ENCODE measurements at places on chromosomes 6 and 20.

- no peak for DNase-seq
Measured at GRCh38 chr20:4808872-4809271, 87.2 kb downstream of the PRND start.

DNA sequence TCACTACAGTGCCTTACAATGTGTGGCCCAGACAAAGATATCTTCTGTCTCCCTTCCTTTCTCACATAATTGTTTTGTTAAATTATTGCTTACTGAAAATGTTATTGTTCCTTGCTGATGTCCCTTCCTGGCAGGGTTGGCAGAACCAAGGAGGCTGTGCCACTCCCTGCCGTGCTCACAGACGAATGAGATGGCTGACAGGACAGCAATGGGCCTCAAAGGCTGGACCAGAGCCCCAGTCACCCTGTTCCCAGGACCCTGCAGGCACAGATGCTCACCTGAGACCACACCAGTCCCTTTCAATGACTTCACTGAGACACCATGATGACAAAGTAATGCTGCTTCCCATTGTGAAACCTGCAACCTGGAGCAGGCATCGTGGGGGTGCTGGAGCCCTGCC, 375.1 kb downstream of the HACE1 start:
- DNase-seq = no peak

DNA sequence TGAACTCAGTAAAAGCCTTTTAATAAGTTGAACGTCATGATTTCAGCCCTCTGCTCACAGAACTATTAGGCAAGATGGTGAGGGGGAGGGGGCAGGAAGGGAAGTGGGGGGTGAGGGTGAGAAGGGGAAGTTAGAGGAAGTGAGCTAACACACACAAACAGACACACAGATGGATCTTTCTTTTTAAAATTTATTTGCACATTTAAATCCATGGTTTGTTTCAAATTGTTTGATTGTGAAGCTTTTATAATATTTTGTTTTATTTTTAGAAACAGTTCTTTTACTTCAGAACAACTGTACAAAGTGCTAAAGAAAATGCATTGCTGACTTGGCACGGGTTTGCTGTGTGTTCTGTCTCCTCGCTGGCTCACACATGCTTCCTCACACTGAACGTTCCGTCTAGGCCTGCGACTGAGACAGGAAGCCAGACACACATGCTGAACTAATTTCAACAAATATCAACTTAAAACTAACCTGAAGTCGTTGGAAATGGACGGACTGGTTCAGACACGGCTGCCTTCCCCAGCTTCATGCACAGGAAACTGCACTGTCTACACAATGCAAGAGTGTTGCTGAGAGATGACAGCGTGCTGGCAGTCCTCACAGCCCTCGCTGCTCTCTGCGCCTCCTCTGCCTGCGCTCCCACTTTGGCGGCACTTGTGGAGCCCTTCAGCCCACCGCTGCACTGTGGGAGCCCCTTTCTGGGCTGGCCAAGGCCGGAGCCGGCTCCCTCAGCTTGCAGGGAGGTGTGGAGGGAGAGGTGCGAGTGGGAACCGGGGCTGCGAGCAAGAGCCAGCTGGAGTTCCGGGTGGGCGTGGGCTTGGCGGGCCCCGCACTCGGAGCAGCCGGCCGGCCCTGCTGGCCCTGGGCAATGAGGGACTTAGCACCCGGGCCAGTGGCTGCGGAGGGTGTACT, 8.1 kb upstream of the ZBP1 start:
- DNase-seq = no peak

DNA sequence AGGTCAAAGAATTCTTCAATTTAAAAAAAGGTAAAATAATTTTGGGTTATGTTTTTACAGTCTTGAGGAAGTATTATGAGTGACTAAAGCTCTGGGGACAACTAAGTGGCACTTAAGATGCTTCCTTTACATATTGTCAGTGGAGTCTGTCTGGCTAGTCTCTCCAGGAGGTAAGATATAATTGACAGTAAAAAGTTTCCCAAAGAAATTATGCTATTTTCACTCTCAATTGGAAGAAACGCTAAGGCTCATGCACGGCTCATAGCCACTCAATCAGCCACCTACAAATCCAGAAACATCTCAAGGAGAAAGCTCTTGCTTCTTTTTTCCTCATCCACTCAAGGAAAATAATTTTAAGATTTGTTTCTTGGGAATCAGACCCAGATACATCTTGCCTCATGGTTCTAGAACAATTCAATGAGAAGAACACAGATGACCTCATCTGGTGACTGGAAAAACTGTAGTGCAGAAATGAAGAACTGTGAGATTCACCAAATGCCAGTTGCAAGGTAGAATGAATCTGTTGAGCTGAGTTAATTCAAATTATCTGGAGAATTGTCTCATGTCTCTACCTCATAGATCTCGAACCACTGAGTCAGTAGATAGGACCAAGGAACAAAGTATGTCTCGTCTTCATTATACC, 252.9 kb downstream of the TPBG start:
- no peak for DNase-seq

GRCh38 chr6:14166839-14167238, 49.3 kb downstream of the CD83 start:
- no peak for DNase-seq

- no peak for DNase-seq
Measured at GRCh38 chr6:13445744-13446115, 41.7 kb downstream of the GFOD1 start.

GRCh38 chr6:152298848-152299735, 338.1 kb downstream of the SYNE1 start:
- DNase-seq = no peak

- no peak for DNase-seq
Measured at GRCh38 chr6:28696682-28697081, 171.0 kb downstream of the GPX5 start.

DNA sequence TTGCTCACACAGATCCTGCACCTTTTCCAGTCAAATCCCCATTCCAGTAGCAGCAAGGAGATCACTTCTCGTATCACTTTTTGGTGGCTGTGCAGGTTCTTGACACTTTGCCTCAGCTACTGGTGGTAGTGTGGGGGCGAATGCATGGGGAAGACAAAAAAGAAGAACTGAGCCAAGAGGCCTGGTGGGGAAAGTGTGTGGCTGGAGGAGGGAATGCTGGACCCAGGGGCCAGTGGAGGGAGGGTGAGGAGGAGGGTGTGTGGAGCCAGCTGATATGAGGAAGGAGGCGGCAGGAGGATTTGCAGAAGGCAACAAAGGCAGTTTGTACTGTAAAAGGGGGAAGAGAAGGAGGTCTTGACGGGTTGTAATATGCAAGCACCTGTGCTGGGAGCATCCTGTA, 15.7 kb upstream of the HLA-C start:
- no peak for DNase-seq

DNA sequence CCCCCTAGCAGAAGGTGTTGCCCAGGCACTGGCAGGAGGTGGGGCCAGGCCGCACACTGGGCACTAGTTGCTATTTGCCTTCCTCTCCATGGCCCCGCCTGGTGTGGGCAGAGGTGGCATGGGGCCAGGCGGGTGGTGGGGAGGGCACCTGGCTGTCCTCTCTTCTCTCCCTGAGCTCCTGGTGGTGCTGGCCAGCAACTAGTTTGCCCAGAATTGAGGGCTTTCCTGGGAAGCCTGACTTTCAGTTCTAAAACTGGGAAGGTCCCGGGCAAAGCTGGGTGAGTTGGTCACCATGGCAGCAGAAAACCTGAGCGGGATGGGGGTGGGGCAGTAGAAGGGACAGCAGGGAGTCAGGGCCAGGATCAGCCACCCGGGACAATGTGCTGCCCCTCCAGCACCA, 48.2 kb downstream of the RBM38 start:
- peak; percentile 78 for DNase-seq

GRCh38 chr20:1816384-1817381, 78.5 kb upstream of the SIRPA start:
- no peak for DNase-seq

GRCh38 chr6:107491760-107492660, 2.1 kb downstream of the SOBP start:
- peak; percentile 55 for DNase-seq

Measured in heart right ventricle (tissue), 16 donors.